Kasumi-1 (cell line): ENCODE measurements at places on chromosomes 7 and 10.

DNA sequence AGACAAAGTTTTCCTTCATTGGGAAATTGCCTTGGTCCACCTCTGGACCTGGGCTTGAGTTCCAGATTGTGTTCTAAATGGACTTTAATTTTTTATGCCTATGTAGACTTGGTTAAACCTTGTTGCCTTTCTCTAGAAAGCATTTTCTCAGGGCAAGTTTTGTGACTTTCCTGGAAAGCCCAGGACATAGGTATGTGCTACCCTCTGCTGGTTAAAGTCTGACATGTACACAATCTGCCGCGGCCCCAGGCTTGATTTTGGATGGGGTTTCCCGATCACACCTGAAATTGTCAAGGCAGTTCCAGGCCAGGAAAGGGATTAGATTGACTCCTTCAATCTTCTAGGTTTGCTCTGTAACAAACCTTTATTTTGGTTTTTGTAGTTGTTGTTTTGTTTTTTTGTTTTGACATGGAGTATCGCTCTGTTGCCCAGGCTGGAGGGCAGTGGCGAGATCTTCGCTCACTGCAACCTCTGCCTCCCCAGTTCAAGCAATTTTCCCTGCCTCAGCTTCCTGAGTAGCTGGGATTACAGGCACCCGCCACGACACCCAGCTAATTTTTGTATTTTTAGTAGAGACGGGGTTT is 14.1 kb upstream of the AKR1B10 start:
- peak; percentile 43 for DNase-seq

DNA sequence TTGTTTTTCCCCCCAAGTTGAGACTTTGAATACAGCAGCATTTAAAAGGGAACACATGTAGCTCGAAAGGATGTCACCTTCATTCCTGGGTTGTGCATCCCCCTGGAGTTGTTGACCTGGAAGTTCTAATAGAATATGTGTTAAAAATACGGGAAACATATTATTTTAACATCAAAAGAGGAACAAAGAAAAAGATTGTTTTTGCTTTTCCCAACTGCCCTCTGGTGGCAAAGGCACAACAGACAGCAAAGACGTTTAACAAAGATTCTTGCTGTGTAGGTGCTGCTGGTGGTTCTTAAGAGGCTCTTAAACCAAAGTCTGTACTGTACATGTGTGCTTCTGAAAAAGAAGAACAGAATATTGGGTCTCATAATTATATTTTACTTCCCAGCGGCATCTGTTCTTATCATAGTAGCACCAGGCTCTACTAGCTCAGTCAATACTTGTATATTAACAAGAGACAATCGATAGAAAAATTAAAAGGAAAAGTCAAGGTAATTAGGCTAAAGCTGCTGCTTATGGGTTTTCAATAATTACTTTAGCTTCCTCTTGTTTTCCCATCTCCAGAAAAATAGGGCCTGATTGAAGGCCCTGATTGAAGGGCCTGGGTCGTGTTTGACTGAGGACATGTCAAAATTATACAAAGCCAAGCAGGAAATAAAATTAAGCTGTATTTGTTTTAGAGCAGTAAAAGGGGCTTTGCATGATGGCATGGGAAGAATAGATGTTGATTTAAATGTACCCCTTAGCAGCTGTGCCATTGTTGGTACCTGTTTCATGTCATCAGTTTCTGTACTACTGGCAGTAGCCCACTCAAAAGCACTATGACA is 384.2 kb upstream of the LRGUK start:
- DNase-seq = peak; percentile 44

GRCh38 chr7:27244488-27245123 is 2.0 kb downstream of the EVX1 start:
- DNase-seq = no peak

- no peak for DNase-seq
These were observed 409.0 kb upstream of the LRRN3 start for GRCh38 chr7:110681941-110682340.

GRCh38 chr10:130553826-130554225 is 417.6 kb downstream of the GLRX3 start:
- no peak for DNase-seq

GRCh38 chr7:41832941-41833340 is 130.1 kb upstream of the INHBA start:
- no peak for DNase-seq

DNA sequence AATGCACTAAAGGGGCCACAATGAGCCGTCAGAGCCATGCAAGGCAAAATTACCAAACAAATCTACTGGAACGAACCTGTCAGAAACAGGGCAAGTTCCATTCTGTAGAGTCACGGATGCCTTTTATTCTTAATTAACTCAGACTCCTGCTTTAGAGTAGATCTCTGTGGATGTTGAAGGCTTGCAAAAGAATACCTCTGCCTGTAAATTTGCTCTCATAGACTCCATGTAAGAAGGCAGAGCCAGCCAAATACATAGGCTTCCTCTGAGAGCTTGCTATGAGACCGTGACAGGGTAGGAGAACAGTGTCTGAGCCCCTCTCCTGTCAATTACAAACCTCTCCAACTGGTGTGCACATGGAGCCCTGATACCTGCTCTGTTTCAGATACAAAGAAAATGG is 787.9 kb upstream of the POM121L12 start:
- DNase-seq = no peak
